Stimulated activated CD8-positive, alpha-beta memory T cell treated with anti-CD3 and anti-CD28 coated beads, Interleukin-4, amount 100 ng/mL, for 24 hours (primary cell): ENCODE measurements at places on chromosomes 3 and 15.

GRCh38 chr3:152374262-152374990, 105.7 kb downstream of the MBNL1 start:
- DNase-seq: no peak

DNA sequence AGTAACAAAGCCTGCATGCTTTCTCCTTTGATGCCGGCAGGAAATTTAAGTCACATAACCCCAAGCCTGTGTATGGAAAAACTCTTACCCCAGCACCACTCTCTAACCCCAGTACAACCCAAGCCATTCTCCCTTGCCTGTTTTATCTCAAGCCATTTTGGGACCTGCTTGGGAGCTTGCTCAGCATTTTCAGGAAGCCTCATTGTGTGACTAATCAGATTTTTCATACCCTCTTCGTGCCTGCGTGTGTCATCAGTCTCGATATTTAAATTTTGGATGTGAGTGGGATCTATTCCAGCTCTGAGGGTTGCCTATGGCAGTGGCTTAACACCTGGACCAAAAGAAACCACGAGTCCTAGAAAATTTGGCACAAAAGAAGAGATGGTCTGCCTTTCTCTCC, 426.2 kb downstream of the SQOR start:
- no peak for DNase-seq

DNA sequence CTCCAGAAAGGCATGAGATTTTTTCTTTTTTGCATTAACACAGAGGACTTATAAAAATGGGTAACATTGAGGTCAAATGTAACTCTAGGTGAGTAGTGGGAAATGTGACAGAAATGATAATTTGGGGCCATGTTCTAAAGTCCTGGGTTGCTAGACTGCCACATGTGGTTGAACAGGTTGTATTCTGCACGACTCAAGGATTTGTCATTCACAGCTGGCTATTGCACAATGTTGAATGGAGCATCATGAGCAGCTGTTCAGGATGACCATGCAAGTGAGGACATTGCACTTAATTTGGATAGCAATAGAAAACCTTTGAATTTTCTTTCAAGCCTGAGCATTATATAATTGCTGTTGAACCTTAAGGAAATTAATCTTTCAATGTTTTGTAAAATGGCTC, 396.6 kb downstream of the NAALADL2 start:
- no peak for DNase-seq

GRCh38 chr3:185992831-185993374, 55.1 kb upstream of the TRA2B start:
- DNase-seq: no peak

DNA sequence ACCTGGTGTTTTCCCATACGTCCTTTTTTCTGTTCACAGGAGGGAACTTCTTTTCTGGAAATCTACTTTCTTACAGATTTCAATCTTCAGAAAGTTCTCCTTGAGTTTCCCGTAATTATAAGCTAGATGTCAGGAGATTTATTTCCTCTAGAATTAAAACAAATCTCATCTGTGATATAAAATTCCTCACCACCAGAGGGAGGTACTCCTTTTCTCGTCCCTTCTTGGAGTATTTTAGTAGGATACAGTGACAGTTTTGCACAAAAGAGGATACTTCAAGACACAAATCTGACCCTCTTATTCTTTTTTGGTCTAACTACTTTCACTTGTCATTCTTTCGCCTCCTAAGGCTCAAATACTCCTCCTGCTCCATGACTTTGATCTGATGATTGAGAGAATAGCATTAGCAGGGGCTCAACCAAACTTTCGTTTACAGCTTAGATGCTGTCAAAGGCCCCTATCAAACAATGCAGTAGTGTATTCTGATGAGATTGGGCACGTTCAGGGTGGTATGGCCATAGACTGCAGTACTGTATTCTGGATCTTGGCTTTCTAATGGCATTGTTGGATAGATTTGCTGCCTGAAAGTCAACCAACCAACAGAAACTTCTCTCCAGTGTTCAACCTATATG, 38.0 kb downstream of the TMEM41A start:
- DNase-seq: no peak

DNA sequence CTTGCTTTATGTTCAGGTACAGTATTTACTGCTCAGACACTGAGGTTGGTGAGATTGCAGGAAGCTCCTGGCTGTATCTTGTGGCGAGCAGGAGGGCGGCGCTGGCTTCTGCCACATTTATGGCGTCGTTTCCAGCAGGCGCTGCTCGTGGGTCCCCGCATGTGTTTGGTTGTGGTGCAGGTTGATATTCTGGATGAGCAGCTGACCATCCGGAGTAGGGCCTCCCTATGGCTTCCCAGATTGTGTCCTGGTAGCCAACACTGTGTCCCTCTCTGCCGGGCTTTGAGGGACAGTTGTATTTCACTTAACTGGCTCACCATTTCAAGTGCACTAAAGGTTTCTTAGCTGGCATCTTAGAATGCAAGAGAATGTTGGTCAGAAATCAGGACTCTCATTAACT, 386.5 kb upstream of the TPM1 start:
- no peak for DNase-seq

DNA sequence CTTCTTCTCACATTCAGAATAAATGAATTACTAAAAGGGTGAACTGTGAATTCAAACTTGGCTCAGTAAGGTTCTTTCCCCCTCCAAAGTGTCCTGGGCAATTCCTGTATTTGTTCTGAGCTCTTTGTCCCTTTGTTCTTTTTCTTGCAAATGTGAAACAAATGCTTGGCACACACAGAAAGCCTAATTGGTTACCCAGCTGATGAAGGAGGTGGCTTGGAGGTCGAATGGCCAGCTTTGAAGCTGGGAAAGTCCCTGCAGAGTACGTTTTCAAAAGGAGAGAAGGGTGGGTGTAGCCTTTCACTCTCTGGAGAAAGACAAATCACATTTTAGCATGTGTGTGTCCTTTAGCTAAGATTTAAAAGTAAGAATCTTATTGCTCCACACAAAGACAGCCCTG, 154.4 kb downstream of the PEX5L start:
- DNase-seq: no peak

- DNase-seq: no peak
Measured at GRCh38 chr3:162780313-162780712, 1283.7 kb downstream of the OTOL1 start.

GRCh38 chr3:6392123-6392522, 468.8 kb upstream of the GRM7 start:
- DNase-seq: no peak

GRCh38 chr3:35505772-35506171, 133.6 kb upstream of the ARPP21 start:
- DNase-seq: no peak

GRCh38 chr15:45326280-45326679, 52.1 kb downstream of the GATM start:
- DNase-seq: no peak

- no peak for DNase-seq
Measured at GRCh38 chr3:181752202-181752671, 40.5 kb downstream of the SOX2 start.

DNA sequence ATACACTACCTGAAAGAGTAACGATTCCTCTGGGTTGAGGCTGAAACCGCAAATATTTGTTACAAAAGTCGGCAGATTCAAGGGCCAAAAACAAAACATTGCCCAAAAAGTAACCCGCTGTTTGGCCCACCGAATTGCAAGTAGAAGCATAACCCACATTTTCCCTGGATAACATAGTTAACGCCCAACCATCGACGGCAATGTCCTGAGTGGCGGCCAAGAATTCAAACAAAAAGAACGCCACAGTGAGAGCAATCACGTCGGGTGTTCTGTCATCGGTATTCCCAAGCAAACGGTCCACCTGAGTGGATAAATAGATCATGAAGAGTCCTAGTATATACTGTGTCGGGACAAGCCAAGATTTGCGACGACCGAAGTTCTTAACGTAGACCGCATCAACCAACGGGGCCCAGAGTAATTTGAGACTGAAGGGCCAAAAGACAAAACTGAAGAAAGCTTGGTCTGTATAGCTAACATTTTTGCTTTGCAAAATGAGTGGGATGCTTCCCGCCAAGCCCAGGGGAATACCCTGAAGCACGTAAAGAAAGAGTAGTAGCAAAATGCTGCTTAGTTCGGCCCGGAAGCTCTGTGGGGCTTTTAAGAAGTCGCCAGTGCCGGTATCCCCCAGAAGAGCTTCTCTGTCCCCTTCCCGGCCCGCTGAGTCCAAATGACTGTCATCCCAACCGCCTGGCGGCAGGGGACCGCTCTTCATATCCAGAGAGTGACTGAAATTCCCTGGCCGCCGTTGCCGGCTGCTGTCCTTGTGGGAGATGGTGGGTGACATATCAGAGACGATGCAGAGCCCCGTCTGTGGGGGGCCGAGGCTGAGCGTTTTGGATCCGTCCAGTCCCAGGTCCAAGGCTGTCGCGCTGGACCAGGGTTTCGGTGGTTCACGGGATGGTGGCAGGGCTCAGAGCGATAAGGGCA, 750 bp downstream of the SLC33A1 start:
- peak; percentile 7 for DNase-seq

DNA sequence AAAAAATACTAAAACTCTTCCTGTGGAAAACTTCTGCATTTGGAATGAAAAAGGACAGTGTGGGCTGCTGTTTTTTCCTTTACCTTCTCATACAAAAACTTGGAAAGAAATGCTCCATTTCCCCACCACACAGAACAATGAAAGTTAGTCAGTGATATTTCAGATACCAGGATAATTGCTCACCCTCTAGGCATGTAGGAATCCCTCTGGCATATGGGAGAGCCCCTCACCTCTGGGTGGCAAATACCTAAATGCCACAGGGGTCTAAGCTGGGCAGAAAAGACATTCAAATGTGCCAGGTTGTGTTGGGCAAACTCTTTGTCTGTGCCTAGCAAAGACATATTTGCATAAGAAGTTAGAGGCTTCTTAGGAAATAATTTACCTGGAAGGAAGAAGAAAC, 560.3 kb upstream of the NR2F2 start:
- no peak for DNase-seq

GRCh38 chr3:23761440-23761896, 44.3 kb upstream of the UBE2E1 start:
- DNase-seq: no peak

- no peak for DNase-seq
Measured at GRCh38 chr15:78069052-78069414, 8.5 kb downstream of the TBC1D2B start.

- DNase-seq: peak; percentile 1
Measured at GRCh38 chr3:105700575-105700974, 168.2 kb downstream of the CBLB start.

- no peak for DNase-seq
Measured at GRCh38 chr15:77069521-77070121, 1.3 kb downstream of the TSPAN3 start.

DNA sequence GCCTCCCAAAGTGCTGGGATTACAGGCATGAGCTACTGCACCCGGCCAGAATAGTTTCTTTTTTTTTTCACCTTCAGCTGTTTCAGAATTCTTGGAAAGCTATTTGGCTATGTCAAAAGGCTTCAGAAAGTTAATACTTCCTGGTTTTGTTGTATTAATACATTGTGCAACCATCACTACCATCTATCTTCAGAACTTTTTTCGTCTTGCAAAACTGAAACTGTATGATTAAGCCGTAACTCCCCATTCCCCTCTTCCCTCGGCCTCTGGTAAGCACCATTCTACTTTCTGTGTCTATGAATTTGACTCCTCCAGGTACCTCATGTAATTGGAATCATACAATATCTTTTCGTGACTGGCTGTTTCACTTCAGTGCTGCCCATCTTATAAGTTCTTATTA, 5.2 kb upstream of the NOX5 start:
- DNase-seq: no peak

- no peak for DNase-seq
Measured at GRCh38 chr3:27791956-27792355, 69.8 kb upstream of the EOMES start.

DNA sequence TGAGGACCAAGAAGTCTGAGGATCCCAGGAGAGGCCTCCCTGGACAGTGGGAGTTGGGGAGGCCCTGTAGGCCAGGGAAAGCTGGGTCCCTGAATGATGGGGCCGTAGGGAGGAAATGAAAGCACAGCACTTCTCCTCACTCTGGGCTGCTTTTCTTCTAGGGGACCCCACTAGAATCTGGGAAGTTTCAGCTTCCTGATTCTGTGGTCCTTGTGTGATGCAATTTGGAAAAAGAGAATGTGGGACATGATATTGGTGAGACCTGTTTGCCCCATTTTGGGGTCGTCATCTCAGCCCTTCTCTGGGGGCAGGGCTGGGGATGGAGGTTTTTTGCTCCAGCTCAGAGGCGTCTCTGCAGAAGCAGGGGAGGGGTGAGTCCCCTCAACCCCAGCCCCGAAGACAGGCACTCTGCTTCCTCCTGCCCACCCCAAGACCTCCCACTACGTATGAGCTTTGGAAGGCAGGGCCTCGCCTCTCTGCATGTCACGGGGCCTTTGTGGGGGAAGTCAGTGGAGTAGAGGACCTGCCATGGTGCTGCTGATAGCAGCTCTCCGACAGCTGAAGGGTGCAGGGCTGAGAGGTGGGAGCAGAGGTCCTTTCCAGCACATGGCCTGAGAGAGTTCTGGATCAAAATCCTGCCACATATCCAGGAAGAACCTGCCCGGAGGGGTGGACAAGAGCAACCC, 1.5 kb upstream of the SNX22 start:
- no peak for DNase-seq

- no peak for DNase-seq
Measured at GRCh38 chr3:71360180-71360579, 223.3 kb downstream of the FOXP1 start.

GRCh38 chr3:157405457-157405856, 31.2 kb upstream of the PTX3 start:
- no peak for DNase-seq

- no peak for DNase-seq
Measured at GRCh38 chr15:44087578-44088465, 107.2 kb downstream of the FRMD5 start.

- no peak for DNase-seq
Measured at GRCh38 chr3:180294282-180295027, 257.7 kb upstream of the PEX5L start.

- no peak for DNase-seq
Measured at GRCh38 chr3:3587647-3587972, 211.6 kb upstream of the LRRN1 start.

DNA sequence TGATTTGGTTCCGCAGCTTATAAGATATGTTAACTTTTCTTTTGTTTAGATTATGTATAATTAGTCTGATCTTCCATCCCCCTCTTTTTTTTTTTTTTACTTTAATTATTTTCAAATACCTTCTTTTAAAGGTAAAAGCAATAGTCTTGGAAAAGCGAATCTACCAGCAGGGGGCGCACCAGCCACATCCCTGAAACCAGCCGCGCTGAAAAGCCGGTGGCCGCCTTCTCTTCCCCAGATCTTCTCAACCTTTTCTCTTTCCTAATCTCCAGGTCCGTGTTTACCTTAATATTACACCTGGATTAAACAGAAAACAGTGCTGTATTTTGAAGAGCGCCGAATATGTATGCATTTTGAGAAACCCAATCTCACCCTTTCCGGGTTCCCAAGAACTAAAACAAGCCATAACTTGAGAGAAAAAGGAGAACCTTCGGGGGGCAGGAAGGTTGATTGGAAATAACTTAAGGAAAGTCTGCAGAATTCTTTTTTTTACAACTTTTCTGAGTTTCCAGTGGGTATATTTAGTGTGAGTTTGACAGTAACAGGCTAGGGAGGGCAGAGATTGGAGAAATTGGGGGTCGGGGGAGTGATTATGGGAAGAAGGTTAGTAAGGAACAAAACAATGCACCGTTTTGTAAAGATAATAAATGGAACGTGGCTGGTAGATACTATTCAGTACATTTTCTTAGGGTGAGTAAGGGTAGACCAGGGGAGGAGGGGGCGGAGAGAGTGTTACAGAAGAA, 2.0 kb upstream of the SOX2 start:
- peak; percentile 44 for DNase-seq
